EL (cell line): ENCODE measurements at places on chromosomes 11 and 22.

GRCh38 chr22:26770624-26771023 is 113.2 kb downstream of the MIAT start:
- DNase-seq = peak; percentile 27

DNA sequence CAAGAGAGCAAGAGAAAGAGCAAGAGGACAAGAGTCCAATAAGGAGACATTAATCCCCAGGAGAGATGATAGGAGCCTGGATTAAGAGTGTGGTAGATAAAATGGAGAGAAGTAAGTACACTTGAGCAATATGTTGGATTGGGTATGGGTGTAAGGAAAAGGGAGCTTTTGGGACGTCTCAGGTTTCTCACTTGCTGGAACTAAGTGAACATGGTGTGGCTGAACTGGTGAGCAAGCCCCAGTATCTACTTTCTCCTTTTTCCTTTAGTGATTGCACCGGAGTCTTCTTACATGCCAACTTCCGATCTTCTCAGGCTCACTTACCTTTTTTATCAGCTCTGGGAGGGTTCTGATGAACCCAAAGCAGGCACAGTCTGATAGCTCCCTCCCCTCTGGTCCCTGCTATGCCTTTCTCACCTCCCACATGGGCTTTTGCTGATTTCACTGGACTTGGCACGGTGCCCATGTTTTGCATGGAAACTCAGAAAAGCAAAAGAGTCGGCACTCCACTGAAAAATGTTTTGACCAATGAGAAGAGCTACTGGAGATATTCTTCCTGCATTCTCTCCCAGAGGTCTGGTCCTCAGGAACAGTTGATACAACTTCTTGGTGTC is 14.5 kb upstream of the APLNR start:
- DNase-seq = no peak

- no peak for DNase-seq
Observed at GRCh38 chr11:45392591-45393091, 106.5 kb upstream of the SYT13 start.

DNA sequence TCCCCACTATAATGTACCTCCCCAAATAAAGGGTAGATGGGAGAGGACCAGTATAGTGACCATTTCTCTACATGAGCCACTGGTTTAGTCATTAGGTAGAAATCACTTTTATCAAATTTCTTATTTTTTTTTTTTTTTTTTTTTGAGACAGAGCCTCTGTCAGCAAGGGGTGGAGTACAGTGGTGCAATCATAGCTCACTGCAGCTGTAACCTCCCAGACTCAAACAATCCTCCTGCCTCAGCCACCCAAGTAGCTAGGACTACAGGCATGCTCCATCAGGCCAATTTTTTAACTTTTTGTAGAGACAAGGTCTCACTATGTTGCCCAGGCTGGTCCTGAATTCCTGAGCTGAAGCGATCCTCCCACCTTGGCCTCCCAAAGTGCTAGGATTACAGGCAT is 322.4 kb downstream of the TTC28 start:
- no peak for DNase-seq

- DNase-seq = peak; percentile 60
Observed at GRCh38 chr22:17501679-17502285, 61.5 kb upstream of the SLC25A18 start.

- no peak for DNase-seq
Observed at GRCh38 chr11:95232666-95233065, 1.7 kb upstream of the SESN3 start.

- peak; percentile 81 for DNase-seq
Observed at GRCh38 chr11:5618807-5619206, 6.0 kb upstream of the TRIM34 start.
